ENCODE measurements at places on chromosomes 1 and 21. TPM values are rescaled to one million over a fixed set of nuclear protein-coding genes. Genes with fewer than 3 reads are reported as not detected.

GRCh38 chr1:245270063-245270462, 115.3 kb downstream of the KIF26B start:
- no peak for DNase-seq

The C1orf94 gene
- not detected for total RNA-seq

- DNase-seq: no peak
These were observed 77.4 kb downstream of the STUM start for GRCh38 chr1:226625832-226626576.

The LCE6A gene
- not detected for total RNA-seq

- DNase-seq: no peak
These were observed 1546.2 kb downstream of the BRINP3 start for GRCh38 chr1:188931506-188931905.

The LAMC2 gene
- total RNA-seq: 24.5 TPM

- DNase-seq: peak; percentile 40
These were observed 74.0 kb upstream of the GPR88 start for GRCh38 chr1:100463791-100464424.

DNA sequence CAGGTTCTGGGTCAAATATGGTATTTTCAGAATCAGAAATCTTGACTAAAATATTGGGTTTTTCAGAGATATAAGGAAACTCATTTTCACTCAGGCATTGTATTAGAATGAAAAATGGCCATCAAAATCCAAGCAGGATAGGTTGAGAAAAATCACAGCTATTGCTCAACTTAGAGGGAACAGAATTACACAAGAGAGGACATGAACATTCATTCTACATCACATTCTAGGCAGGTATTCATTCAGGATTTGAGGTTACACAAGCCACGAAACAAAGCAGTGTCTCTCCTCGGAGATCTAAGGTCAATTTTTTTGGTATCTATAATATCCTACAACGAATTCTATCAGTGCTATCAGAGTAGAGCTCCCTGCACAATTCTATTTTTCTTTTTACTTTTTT, 163.6 kb upstream of the HP1BP3 start:
- DNase-seq: no peak

The DNAJC28 gene
- 2.8 TPM for total RNA-seq

All from mucosa of gallbladder (tissue), 1 donor.